Left cardiac atrium (tissue), 4 donors: ENCODE measurements at places on chromosomes 1 and 21. TPM values are rescaled to one million over a fixed set of nuclear protein-coding genes. Genes with fewer than 3 reads are reported as not detected.

Gene HSF2BP
- total RNA-seq, result 0.68 TPM

Gene FOXO6
- total RNA-seq, result 1.8 TPM

Gene OR2W3
- total RNA-seq, result not detected

Gene INKA2
- total RNA-seq, result 18.4 TPM

Gene RNF207
- total RNA-seq, result 35.8 TPM

Gene ATP1A4
- total RNA-seq, result not detected

Gene HHAT
- 2.5 TPM for total RNA-seq

Gene DOCK7
- total RNA-seq, result 11.3 TPM

Gene LAMC1
- total RNA-seq, result 108 TPM

Gene FAM163A
- total RNA-seq, result 0.27 TPM

Gene FCRL1
- total RNA-seq, result 0.12 TPM

Gene XCL2
- 1.3 TPM for total RNA-seq

Gene PCBP3
- 5.8 TPM for total RNA-seq

Gene KCNN3
- 4.6 TPM for total RNA-seq

DNA sequence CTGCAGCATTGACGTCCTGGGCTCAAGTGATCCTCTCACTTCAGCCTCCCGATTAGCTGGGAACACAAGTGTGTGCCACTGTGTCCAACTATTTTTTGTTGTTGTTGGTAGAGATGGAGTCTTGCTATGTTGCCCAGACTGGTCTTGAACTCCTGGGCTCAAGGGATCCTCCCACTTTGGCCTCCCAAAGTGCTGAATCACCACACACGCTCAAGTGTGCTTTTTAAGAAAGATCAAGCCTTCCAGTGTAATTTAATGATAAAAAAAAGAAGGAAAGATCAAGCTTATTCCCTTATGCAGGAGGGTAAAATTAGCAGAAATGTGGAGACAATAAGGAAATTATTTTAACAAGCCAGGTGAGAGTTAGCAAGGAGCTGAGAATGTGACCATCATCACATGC, 61.1 kb upstream of the SERBP1 start:
- no peak for DNase-seq

GRCh38 chr1:21574466-21575151, 65.4 kb downstream of the ALPL start:
- peak; percentile 88 for DNase-seq

DNA sequence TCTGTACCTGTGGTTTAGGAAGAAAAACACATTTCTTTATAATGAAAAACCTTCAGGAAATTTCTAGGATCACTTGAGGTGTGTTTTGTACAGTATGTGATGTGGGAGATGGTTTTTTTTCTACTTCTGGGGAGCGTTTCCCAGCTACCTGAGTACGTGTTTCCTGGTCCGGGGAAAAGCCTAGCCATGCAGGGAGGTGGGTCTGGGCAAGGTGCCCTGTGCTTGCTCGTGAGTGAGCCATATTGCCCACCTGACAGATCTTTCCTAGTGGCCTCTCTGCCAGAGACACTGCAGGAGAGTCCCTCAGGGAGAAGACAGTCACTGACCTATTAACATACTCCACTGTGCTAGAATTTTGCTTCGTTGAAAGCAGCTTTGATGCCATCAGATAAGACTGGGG, 41.3 kb downstream of the TRPM2 start:
- DNase-seq, result no peak

GRCh38 chr1:51298322-51298705, 32.0 kb downstream of the TTC39A start:
- DNase-seq, result no peak

DNA sequence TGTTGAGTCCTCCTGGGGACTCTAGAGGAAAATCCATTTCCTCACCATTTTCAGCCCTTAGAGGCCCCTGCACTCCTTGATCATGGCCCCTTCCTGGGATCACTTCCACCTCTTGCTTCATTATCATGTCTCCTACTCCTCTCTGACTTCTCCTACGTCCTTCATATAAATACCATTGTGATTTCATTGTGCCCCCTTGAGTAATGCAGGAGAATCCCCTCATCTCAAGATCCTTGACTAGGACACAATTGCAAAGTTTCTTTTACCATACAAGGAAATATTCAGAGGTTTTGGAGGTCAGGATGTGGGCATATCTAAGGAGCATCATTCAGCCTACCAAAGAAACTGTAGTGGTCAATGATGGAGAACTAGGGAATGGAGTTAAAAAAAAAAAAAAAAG, 8.8 kb upstream of the GBP6 start:
- no peak for DNase-seq

DNA sequence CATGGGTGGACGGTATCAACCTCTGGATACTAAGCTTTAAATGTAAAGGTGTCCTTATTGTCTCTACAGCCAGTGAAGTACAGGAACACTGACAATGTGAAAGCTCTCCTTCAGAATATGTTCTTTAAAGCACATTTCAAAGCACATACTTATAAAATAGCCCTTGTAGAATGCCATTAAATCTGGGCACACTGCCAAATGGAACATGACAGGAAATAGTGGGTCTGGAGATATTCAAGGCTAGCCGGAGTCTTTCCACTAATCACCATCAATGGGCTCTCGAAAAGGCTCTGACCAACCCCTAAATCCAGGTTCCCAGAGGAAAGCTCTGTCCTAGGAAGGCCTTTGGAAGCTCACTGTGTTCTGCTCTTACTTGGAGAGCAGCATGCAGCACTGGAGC, 46.6 kb downstream of the PLD5 start:
- no peak for DNase-seq

DNA sequence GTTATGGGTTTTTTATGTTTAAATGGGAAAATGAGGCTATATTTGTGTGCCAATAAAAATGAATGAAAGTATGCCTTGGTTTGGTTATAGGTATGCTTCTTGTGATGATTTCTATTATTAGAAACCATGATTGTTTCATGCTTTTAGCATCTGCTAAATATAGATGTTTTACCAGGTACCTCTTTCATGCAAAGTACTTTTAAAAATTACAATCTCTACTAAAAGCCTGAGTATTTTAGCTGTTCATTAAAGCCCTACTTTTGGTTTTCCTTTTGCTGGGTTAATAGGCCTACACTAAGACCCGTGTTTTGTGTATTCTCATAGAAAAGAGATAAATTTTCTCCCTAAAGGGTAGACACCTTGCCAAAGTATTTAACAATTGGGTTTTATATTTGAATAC, 32.0 kb downstream of the MTF2 start:
- no peak for DNase-seq

DNA sequence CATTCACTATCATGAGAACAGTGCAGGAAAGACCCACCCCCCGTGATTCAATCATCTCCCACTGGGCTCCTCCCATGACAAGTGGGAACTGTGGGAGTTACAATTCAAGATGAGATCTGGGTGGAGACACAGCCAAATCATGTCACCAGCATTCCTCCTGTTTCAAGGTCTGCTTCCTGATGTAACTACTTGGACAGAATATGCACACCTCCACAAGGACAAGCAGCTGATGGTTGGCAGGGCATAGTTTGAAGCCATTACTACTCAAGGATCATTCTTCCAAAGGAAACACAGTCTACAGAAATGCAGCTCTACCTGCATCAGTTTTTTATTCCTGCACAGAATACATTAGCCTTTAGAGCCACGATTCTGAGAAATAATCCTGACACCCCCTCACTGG, 28.5 kb upstream of the RNF2 start:
- no peak for DNase-seq

DNA sequence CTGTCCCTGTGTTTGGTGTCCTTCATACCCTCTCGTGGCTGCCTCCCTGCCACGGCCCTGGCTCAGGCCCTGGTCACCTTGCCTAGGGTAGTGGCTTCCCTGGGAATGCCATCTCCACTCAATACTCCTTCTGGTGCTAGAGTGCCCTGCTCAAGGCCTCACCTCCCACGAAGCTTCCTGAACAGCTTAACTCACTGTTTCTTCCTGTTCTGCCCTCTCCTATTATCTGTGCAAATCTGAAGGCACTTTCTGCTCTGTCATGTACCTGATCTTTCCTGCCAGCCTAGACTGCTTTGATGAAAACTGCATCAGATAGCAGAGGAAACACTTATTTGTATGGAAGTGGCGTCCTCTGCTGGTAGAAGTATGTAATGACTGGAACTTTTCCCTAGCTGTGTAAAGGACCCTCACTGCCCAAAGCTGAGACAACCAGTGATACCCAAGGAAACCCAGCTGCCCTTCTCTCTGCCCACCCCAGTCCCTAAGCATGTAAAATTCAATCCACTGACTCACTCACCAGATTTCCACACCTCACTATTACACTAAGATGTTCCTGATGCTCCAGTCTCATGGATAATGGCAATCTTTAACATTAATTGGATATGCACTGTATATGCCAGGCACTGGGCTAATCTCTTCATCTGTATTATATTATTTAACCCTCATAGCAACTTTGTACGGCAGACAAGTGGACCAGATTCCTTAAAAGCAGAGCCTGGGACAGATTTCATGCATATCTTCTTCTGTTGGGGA, 36.2 kb upstream of the BTG2 start:
- no peak for DNase-seq

- DNase-seq, result no peak
Observed at GRCh38 chr1:116578581-116578980, 7.8 kb upstream of the CD58 start.

DNA sequence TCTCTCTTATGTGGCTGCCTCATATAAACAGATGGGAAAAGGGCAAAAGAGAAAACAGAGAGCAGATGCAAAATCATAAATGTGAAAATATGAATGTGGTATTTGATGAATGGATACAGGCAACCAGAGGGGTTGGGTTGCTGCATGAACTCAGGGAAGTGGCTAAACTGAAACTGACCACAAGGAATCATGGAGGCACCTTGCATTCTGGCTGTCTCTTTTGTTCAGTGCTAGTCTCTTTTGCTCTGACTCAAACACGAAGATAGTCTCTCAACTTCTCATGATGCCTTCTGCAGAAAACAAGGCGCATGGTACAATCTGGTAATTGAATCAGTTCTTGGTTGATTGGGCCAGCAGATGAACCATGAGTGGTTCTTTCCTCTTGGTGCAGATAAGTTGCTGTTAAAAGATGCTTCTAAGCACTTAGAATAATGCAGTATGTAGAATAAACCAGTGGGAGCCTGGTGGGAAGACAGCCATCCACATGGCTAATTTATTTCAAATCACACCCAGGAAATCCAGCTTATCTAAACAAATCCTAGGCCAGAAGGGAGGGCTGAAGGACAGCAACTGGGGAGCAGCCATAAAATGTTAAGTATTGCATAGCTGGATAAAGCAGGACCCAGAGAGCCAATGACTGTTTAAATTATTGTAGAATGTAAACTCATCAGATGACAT, 64.2 kb downstream of the HLX start:
- no peak for DNase-seq

GRCh38 chr1:111570781-111571181, 48.8 kb upstream of the RAP1A start:
- no peak for DNase-seq

- no peak for DNase-seq
Observed at GRCh38 chr1:60273185-60273584, 199.6 kb upstream of the C1orf87 start.

DNA sequence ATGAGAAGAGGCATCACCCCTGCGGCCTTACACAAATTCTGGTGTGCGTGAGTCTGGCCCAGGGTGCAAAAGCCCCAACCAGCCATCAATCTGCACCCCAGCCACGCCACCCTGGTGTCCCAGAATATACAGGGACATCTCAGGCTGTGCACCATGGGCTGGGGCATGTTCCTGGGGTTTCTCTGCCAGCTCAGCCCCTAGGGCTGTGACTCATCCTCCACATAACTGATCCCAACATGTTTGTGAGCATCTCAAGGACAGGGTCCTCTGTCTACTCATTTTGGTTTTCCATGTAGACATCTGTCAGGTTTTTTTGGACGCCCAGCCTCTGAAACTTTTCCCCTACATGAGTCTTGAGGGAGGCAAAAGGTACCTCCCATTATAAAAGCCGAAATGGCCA, 511 bp downstream of the ZNF683 start:
- DNase-seq, result no peak

DNA sequence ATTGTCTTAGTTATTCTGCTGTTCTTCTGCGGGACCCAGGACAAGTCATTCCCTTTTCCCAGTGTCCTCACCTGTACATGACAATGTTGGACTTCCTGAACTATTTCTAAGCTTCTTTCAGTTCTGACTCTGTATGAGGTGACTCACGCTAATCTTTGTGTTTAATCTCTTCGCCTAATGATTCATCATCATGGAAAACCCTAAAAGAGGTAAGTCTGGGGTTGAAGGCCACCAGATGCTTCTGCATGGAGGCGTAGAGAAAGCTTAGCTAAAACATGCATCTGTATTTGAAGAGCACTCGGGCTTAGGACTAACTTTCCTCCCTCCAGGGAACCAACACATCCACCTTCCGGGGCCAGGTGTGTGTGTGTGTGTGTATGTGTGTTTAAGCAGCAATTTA, 7.4 kb downstream of the SPRR5 start:
- DNase-seq, result no peak

DNA sequence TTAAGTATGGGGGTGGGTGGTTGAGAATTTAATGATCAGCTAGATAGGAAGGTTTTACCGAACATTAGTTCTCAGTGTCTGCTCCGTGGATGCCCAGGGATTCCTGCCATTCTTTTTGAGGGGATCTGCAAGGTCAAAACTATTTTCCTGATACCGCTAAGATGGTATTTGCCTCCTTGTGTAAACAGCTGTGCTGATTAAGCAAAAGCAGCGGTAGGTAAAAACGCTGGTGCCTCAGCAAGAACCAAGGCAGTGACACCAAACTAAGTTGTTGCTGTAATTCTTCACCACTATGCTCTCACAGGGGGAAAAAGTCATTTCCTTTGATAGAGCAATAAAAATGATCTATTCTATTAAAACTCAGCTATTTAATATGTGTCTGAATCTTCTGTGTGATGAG, 229.0 kb downstream of the FMN2 start:
- no peak for DNase-seq

DNA sequence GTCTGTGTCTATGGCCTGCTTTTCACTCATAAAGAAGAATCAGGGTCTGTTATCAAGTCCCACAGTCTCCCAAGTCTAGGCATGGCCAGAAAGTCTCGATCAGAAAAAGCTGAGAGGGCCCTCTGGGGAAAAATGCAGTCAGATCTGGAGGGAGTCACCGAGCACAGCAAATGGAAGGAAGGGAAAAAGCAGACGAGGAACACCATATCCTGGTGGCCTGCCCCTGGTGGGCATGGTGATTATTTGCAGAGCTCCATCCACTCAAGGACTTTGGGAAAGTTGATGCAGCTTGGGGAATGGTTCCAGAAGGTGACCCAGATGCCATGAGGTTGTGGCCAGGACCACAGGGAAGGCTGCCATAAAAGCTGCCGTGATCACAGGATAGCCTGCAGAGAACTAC, 189.1 kb downstream of the CLIC6 start:
- no peak for DNase-seq

- DNase-seq, result peak; percentile 36
Observed at GRCh38 chr1:179021873-179022272, 3.8 kb upstream of the FAM20B start.

DNA sequence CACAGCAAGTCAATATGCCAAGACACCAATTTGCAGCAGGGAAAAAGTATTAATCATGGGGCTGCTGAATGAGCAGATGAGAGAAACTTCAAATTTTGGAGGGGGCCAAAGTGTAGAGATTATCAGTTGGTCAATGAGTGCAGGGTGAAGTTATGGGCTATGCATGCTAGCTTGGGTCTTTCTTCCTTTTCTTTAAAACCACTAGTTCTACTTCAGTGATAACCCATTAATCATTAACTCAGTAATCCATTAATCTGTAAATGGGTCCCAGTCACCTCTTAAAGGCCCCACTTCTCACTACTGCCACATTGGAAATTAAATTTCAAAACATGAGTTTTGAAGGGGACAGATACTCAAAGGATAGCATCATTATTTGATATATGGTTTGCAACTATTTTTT, 688.6 kb upstream of the ADGRL4 start:
- DNase-seq, result no peak

GRCh38 chr1:231883382-231883781, 256.8 kb downstream of the DISC1 start:
- DNase-seq, result no peak

- DNase-seq, result no peak
Observed at GRCh38 chr1:85582687-85583591, 2.4 kb downstream of the CCN1 start.
